ENCODE measurements at places on chromosomes 4 and X.

DNA sequence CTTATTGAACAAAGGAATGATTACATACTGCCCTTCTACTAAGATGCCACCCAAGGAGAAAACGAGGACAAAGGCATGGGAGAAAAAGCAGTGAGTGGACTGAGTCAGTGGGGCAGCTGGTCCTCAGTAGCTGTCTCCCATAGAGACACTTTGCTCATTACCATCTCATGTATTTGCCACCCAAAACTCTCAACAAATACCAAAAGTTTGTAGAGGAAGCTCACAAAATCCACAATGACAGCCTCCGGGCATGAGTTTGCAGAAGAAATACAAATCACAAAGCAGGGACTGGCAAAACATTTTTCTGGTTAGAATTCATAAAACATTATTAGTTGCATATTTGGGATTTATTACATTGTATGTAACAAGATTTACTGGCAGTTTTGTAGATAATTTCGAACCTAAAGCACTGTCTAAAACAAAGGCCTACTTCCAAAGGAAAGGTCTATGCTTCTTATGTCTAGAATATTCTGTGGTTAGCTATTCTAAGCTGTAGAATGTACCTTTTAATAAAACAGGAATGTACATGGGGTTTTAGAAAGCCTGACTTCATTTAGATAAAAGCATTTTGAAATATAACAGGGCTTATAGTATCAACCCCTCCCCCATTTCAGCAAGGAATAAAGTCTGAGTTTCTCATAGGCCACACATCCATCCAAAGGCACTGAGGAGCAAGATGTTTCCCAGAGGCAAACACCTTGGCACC lies 17.7 kb downstream of the PCDH18 start:
- DNase-seq, result no peak

GRCh38 chr4:180558427-180558826 lies 1684.8 kb upstream of the TENM3 start:
- no peak for DNase-seq

DNA sequence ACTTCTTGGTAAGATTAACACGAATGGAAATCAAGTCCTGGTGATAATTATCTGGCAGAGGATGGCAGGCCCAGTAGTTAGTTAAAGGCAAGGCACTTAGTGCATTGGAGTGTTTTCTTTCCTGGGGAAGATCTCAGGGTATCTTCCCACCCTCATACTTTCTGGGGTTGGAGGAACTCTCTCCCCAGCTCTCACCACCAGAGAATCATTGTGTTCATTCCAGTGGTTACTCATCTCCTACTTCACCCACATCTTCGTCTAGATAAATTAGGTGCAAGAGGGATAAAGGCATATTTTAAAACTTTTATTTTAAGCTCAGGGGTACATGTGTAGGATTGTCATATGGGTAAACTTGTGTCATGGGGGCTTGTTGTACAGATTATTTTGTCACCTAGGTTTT lies 67.5 kb upstream of the SH3RF1 start:
- DNase-seq, result peak; percentile 24

- no peak for DNase-seq
Measured at GRCh38 chr4:133641191-133641590, 492.1 kb downstream of the PCDH10 start.

- no peak for DNase-seq
Measured at GRCh38 chr4:123632693-123633030, 236.1 kb downstream of the SPRY1 start.

- no peak for DNase-seq
Measured at GRCh38 chrX:115174548-115174947, 14.7 kb upstream of the RBMXL3 start.

GRCh38 chrX:13933851-13934250 lies 95.8 kb downstream of the GEMIN8 start:
- no peak for DNase-seq

GRCh38 chrX:123961268-123962005 lies at the start of gene STAG2:
Gene STAG2, plus strand, starts transcription at chrX:123961706. Its CDS starts 60,922 bp downstream, at chrX:124022628.
- peak; percentile 74 for DNase-seq

- DNase-seq, result peak; percentile 73
Measured at GRCh38 chrX:2848871-2849301, 20.2 kb downstream of the GYG2 start.
